ENCODE measurements at places on chromosomes 11 and 22.

GRCh38 chr11:120601536-120601935 lies 90.0 kb downstream of the GRIK4 start:
- no peak for DNase-seq

- DNase-seq, result no peak
Measured at GRCh38 chr11:2886191-2886894, 768 bp upstream of the CDKN1C start.

GRCh38 chr11:34775417-34775888 lies 140.7 kb downstream of the APIP start:
- DNase-seq, result no peak

GRCh38 chr11:6298605-6299004 lies 21.7 kb downstream of the CAVIN3 start:
- DNase-seq, result peak; percentile 4

DNA sequence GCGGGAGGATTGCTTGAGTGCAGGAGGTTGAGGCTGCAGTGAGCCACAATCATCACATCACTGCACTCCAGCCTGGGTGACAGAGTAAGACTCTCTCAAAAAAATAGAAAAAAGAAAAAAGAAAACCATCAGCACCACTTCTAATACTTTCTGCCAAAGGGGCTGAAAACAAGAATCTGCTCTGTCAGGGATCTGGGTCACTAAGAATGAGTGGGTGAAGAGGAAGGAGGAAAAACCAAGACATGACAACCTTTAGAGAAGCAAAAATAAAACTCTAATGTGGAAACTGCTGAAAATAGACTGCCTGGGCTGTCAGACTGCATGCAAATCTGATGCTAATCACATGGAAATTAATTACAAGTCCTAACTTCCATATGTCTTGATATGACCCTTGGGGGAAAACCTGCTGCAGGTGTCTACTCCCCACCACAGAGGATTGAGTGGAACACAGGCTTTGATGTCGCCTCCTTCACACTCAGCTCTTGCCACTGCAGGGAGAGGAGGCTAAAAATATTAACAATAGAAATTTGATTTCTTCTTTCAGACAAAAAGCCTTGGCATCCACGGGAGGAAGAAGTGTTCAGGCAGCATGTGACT lies 62.5 kb upstream of the CRTAM start:
- no peak for DNase-seq

DNA sequence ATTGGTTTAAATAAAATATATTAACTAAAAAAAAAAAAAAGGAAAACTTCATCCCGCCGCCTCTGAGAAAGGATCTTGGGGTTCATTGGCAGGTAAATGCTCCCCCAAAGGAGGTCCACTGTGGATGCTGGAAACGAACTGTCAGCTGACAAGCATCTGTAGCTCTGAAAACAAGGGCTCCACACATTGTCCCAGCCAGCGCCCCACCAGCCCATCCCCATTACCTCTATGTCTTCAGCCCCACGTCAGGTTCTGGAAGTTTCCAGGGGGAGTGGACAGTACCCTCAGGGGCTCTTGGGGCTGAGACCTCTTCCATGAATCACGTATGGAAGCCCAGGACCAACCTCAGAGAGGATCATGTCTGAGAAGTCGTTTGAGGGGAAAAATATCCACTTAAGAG lies 66.4 kb upstream of the WNT7B start:
- DNase-seq, result no peak

DNA sequence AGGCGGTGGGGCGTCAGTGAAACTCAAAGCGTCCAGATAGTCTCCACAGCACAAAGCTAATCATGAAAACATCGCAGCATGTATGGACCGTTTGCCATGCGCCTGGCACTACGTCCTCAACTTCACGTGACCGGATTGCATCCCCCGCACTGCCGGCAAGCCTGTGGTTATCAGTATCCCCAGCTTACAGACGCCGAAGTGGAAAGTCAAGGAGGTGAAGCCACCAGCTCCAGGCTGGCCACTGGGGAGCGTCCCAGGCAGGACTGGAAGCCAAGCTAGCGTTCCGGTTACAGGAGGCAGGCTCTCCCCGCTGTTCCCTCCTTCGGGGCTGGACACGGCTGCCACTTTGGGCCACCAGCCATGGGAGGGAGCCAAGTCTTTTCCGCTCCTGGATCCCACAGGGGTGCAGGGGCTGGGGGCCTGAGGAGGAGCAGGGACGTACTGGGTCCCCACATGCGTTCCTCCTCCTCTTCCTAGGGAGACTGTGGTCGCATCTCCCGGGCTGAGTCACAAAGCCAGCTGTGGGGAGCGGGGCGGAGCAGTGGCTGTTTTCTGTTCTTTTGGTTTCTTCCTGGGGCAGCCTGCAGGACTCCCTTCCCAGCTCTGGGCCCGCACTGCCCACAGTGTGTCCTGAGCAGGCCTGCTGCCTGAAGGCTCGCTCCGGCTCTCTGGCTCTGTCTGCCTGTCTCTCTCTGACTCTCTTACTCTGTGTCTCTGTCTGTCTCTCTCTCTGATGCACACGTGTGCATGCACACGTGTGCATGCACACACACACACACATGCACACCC lies 4.3 kb upstream of the OSBPL5 start:
- DNase-seq, result no peak

DNA sequence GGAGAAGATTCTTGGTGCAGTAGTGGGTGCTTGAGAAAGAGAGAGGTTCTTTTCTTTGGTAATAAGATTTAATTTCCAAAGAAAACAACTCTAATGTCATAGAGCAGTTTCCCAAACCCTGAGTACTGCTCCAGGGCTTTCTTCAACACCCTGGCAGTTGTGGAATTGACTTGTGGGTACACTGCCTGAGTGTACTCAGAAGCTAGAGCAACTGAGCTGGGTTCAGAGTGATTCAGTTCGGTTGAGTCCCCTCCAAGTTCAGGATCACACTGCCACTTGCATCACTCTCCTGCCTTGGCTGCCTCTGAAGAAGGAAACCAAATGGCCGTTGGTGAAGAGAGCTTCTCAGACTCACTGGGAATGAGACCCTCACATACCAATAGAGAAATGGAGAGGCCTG lies 5.3 kb downstream of the DMC1 start:
- no peak for DNase-seq

- DNase-seq, result no peak
Measured at GRCh38 chr11:84922836-84923235, 704.3 kb downstream of the DLG2 start.

DNA sequence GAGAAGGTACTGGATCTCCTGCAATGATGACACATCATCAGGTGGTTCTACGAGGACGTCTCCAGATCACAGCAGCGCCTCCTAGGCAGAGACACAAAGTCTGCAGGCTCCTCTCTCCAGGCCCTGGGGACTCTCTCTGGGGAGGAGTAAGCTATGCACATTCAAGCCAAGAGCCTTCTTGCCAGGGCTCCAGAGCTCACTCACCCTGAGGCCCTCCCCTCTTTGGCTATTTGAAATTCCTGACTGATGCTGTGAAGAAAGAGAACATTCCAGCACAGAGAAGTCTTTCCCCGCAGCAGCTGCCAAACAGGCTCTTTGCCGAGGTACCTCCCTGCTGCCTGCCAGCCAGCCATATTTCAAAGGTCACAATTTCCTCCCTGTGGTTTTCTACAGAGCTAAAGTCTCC lies 204.9 kb downstream of the CSNK2A3 start:
- no peak for DNase-seq

- no peak for DNase-seq
Measured at GRCh38 chr22:20243537-20244249, 24.4 kb downstream of the RTN4R start.

DNA sequence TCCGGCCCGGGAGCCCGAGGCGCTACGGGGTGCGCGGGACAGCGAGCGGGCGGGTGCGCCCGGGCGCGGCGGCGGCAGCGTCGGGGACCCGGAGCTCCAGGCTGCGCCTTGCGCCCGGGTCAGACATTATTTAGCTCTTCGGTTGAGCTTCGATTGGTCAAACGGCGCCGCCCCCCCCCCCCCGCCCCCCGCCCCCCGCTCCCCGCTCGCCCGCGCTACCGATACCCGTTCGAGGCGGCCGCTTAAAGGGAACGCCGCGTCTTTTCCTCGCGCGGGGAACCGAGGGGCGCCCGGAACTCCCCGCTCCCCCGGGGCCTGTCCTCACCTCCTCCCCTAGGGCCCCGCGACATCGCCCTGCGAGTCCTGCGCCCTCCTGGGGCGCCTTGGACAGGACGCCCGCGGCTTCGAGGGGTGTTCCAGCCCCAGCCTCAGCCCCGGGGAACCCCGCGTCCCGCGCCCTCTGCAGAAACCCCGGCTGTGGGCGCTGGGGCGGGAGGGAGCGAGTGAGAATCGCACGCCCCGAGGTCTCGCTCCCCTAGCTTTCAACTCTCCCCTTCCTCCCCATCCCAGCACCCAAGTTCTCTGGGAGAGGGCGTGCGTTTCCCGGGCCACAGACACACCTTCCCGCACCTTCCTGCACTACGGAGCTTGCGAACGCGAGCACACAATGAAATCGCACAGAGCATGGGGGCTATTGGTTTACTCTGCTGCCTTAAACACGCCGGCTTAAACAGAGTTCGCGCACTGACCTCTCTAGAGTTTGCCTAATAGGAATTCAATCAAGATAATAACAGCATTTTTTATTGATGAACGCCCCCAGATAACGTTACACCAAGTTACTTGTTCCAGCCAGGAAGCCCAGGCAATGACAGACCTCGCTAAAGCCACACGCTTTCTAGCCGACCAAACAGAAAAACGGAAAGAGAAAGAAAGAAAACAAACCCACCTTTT lies at the start of gene BDNF:
BDNF (minus strand) TSS at position 105 of the 951 bp plus-strand sequence. CDS start 41,891 bp downstream, outside the sequence.
- no peak for DNase-seq

DNA sequence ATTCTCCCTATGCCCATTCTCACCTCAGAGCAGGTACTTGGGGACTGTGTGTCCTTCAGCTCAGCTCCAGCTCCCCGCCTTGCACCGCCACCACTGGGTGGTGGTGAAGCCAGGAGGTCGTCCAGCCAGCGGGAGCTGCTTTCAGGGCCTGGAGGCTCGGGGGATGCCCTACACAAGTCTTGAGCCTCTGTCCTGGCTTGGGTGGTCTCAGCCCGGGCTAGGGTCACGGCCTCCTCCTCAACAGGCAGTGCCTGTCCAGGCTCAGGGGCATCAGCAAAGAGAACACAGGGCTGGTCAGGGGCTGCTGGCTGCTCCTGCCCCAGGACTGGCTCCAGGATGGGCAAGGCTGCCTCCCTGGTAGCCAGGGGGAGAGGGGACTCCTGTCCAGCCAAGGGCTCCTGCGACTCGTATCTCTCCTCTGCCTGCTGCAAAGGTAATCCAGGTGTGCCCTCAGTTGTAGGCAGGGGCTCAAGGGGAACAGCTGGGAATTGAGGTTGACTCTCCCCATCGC lies 12.2 kb downstream of the TNKS1BP1 start:
- DNase-seq, result no peak

GRCh38 chr11:26696330-26696729 lies 25.5 kb downstream of the SLC5A12 start:
- no peak for DNase-seq

GRCh38 chr11:74849525-74850391 lies 99.1 kb downstream of the XRRA1 start:
- DNase-seq, result no peak

DNA sequence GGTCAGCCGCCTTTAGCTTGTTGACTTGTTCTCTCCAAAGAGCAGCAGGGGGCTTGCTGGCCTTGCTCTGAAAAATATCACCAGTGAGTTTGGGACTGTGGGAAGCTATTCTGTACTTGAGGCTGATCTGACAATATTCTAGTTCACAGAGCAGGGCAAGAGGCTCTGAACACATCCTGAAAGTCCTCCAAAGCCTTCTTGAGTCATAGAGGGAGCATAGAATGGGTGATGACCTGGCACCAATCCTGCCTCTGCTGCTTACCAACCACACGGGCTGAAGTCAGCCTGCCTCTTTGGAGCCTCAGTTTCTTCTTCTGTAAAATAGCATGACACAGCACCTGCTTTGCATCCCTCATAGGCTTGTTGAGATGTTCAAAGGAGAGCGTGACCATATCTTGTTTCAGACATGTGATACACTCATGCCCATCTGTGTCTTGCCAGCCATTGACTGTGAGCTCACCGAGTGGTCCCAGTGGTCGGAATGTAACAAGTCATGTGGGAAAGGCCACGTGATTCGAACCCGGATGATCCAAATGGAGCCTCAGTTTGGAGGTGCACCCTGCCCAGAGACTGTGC lies 96.6 kb downstream of the RRAS2 start:
- no peak for DNase-seq

DNA sequence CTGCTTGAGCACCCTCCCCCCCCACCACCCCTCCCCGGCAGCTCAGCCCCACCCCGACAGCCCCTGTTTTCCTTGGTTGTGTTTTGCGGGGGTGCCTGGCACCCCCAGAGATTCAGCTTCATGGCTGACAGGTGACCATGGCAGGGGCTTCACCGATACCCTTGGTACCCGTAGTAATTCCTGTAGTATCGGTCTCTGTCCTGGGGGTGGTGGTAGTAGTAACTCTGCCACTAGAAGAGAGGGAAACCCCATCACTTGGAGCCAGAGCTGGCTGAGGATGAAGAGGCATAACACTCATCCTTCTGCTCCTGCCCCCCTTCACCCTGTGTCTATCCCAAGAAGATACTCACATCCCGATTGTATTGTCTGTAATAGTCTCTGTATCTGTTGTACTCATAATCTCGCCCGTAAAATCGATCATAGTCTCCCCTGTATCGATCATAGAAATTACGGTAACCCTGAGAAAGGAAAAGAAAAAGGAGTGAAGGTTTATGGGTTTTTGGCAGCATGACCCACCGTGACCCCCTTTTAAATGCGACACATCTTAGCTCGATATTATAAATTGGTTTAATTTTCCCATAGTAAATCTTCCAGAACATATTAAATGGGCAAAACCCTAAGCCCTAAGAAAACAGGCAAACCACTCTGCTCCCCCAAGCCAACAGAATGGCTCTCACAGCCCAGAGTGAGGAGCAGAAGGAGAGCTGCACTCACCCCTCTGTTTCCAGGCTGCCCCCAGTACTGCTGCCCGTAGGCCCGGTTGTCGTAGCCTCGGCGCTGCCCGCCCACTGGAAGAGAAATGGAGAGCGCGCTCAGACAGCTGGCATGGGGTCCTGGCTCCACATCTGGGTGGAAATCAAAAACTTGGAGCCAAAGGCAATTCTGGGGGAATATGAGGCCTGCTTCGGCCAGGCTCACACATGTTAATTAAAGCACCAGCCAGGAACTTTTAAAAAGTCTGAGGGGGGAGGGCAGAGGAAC lies 8.0 kb downstream of the GNG3 start:
- DNase-seq, result no peak

- DNase-seq, result no peak
Measured at GRCh38 chr11:36818410-36818809, 220.4 kb upstream of the RAG2 start.

DNA sequence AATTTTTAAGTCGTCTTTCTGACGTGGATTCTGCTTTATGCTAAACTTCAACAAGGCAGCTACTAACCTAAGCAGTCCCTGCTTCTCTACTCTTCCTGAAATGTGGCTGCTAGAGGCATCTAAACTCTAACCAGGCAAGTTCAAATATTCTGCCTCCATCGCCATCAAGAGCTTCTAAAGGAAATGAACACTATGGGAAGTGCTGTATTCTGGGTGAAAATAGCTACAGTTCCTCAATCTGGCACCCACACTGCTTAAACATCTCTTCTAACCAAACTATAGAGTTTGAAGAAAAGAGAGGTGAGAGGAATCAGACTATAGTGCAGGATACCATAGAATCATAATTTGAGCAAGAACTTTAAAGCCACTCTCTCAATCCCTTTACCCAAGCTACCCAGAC lies 6.3 kb downstream of the NRIP3 start:
- DNase-seq, result no peak

GRCh38 chr11:110374921-110375320 lies 54.8 kb upstream of the FDX1 start:
- no peak for DNase-seq

- no peak for DNase-seq
Measured at GRCh38 chr11:121460941-121461514, 8.3 kb upstream of the SORL1-AS1 start.

GRCh38 chr22:31055635-31056159 lies 25.4 kb upstream of the SMTN start:
- peak; percentile 65 for DNase-seq
